NCI-H460 (cell line): ENCODE measurements at places on chromosomes 7 and 10. TPM values are rescaled to one million over a fixed set of nuclear protein-coding genes. Genes with fewer than 3 reads are reported as not detected.

DNA sequence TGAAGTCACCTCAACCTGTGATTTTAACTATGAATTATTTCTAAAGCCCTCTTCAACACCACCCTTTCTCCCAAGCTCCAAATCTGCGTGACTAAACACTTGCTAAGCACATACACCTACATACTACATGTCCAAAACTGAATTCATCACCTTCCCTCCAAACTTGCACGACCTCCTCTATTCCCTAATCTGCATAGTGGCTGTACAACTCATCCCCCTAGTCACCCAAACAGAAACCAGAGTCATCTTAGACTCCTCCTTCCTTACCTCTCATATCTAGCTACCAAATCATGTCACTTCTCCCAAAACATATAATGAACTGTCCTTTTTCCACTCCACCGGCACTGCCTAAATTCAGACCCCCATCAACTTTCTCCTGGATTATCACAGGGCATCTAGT is 16.2 kb downstream of the ARHGAP21 start:
- DNase-seq: no peak

GRCh38 chr10:121241337-121241736 is 356.9 kb downstream of the FGFR2 start:
- no peak for DNase-seq

DNA sequence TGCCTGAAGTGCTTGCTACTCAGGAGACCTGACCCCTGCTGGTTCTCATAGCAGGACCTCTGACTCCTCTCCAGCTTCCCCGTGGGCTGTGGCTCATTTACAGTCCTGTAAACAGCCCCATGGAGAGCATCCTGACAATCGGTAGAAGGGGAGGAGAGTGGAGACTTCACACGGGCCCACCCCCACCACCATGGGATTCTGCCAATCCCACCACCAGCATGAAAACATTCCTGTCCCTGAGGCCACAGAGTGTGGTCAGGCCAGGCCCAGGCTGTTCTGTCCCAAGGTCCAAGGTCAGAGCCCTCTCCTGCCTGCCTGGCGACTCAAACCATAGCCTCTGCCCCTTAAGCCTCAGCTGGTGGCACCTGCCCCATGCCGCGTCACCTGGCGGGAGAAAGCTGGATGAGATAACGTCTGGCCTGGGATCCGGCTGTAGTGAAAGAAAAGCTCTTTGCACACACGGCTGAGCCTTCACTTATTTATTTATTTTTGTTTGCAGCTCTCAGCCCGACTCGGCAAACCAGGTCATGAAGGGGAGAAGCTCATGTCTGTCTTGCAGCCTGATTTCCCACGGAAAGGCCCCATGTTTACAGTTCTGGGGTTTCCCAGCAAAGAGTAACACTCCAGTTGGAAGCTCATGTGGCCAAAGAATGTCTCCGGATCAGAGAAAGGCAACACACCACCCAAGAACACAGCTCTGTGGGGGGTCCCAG is 293.6 kb upstream of the ZMIZ1 start:
- DNase-seq: no peak

MACC1 gene
- total RNA-seq: 6.4 and 9.4 TPM in 2 replicates

MBLAC1 gene
- 0.69 and 0.89 TPM in 2 replicates for total RNA-seq
